ENCODE measurements at places on chromosomes 12 and 14. TPM values are rescaled to one million over a fixed set of nuclear protein-coding genes. Genes with fewer than 3 reads are reported as not detected.
A peak's percentile ranks its signal among the peaks of the same experiment; 100 is the strongest.

DNA sequence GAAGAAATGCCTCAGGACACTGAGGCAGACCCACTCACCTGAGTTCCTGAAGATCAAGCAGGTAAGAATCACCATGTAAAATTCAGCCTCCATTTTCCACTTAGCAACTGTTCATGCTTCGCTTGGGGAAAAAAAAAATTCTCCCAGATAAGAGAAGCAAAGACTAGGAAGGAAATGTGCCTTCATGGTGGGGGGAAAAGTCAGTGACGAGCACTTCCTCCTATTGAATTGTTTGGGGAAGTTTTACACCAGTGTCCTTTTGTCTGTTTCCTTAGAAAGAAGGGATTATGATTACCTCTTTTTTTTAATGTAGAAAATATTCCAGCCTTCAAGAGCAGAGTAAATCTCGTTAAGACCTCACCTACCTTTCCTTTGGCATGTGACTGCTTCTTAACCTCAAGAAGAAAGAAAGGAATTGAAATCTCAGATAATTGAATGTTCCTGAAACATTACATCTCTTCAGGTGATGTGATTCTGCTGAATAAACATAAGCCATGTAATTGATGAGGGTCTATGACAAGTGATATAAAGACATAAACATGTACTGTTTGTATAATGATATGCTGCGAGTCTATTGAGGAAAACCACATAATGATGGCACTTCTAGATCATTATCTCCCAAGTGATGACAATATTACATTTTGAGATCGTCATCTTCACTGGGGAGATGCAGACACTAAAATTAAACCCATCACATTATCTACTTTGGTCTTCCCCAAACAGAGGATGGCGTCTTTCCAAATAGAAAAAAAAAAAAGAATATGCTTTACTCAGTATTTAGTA lies at the start of gene PTPRB:
Gene PTPRB (minus strand): TSS at position 127 of the 783 bp plus-strand sequence. CDS start 34 bp downstream, at position 93.
- no peak for DNase-seq

- DNase-seq = peak; percentile 99
Observed at GRCh38 chr12:3299929-3300832, 190.8 kb upstream of the PRMT8 start.

Gene PLA2G1B
- not detected for total RNA-seq

GRCh38 chr14:58739674-58740073 lies 101.9 kb downstream of the DACT1 start:
- no peak for DNase-seq

Gene C12orf54
- 0.53 TPM for total RNA-seq

Data from bronchial epithelial cell (primary cell).